ENCODE measurements at places on chromosomes 6 and 20. TPM values are rescaled to one million over a fixed set of nuclear protein-coding genes. Genes with fewer than 3 reads are reported as not detected.
A peak's percentile ranks its signal among the peaks of the same experiment; 100 is the strongest.

- peak; percentile 58 for DNase-seq
Observed at GRCh38 chr6:157238346-157238745, 85.0 kb downstream of the TMEM242 start.

- no peak for DNase-seq
Observed at GRCh38 chr6:10393544-10394225, 21.2 kb downstream of the TFAP2A start.

DNA sequence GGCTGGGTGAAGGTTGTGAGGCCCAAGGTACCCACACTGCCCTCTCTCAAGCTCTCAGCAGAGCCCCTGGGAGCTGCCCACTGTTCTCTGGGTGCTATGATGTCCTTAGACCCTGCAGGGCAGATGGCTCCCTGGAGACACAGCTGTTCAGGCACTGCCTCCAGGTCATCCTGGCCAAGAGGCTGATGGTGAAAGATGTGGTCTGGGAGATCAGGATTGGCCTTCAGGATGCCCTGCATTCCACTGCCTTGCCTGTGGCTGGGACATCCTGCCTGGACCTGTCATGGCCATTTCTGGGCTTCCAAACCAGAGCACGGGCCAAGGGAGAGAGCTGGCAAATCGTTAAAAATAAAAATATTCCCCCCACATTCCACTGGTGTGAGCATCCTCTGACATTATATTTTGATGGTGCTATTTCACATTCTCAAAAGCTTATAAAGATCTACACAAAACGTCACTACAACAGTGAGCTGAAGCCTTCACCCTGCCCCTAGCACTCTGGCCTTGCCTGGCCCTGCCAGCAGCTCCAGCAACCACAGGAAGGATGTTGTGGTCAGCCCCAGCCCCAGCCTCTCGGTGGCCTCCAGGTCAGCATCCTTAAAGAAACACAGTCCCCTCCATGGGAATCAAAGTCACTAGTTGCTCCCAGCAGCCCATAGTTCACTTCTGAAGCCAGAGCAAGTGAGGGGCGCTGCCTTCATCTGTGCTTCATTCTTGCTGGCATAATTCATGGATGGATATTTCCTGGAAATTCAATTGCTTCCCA, 13.5 kb upstream of the KCNK16 start:
- DNase-seq: no peak

GRCh38 chr6:108127826-108128225, 38.0 kb upstream of the NR2E1 start:
- DNase-seq: no peak

The PRDM13 gene
- total RNA-seq: not detected

- no peak for DNase-seq
Observed at GRCh38 chr6:134714113-134714512, 235.8 kb downstream of the ALDH8A1 start.

- DNase-seq: no peak
Observed at GRCh38 chr20:50904067-50904570, 27.1 kb downstream of the ADNP start.

- peak; percentile 48 for DNase-seq
Observed at GRCh38 chr20:588932-589672, 21.0 kb downstream of the TCF15 start.

The FOXF2 gene
- total RNA-seq: 37.8 TPM

The PRRT1 gene
- 3.6 TPM for total RNA-seq

- no peak for DNase-seq
Observed at GRCh38 chr6:140806431-140806830, 1326.3 kb upstream of the GJE1 start.

- DNase-seq: no peak
Observed at GRCh38 chr20:51322164-51322707, 220.3 kb downstream of the NFATC2 start.

DNA sequence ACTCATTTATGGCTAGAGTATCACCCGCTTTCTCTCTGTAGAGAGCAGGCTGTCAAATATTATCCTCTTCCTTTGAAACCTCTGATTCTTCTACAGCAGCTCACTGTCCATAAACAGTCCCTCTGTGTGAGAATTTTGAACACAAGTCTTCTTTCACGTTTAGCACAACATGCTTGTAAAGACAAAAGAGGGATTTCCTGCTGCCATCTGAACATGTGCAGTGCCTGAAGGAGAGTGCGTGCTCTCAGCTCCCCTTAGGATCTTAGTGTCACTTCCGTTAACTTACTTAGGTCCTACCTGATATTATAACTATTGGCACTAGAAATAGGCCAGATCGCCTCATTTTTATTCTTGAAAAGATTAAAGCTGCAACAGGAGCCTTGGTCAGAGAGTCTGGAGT, 50.9 kb downstream of the FNDC1 start:
- no peak for DNase-seq

The OR2H1 gene
- not detected for total RNA-seq

The DEFB116 gene
- total RNA-seq: not detected

The SEMG1 gene
- not detected for total RNA-seq

DNA sequence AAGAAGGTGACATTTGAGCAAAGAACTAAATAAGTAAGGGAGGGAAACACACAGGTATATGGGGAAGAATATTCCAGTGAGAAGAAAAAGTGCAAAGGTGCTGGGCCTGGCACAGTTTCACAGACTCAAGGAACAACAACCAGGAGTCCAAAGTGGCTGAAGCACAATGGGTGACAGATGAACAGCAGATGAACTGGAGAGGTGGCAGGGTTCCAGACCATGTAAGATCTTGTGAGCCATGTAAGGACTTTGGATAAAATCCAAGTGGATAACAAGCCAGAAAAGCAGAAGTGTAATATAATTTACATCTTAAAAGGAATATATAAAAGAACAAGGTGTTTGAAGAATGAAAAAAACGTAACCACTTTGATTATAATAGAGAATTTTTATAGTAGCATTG, 87.9 kb downstream of the MMS22L start:
- DNase-seq: no peak

DNA sequence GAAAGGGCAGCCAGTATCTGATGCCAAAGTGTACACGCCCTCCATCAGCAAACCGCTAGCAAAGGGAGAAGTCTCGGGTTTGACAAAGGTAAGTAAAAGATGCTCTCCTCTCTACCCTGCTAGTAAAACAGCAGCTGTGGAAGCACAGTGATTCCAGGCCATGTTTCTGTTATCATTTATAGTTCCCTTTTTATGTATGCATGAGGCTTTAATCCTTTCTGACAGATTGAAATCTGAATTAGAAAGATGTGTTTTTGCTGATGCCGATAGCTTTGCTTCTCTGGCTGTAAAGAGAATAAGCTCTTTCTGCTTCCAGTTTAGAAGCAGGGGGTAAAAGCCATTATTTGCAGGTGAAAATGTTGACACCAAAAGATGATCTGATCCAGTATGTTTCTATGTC, 392.4 kb upstream of the SOX4 start:
- no peak for DNase-seq

DNA sequence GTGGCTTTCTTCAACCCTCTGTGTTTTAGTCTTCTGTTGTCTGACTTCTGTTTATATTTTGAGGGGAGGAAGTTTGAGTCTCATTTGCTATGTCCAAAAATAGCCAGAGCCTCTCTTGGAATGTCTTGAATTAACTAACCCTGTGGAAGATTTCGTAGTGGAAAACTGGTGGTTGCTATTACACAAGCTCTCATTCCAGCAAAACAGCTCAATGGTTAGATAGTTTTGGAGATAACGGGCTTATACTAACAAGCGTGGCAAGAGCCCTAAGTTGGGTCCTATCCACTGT, 1.6 kb downstream of the CCN2 start:
- DNase-seq: no peak

- DNase-seq: no peak
Observed at GRCh38 chr6:1321738-1322137, 9.8 kb downstream of the FOXQ1 start.

- no peak for DNase-seq
Observed at GRCh38 chr20:47926731-47927130, 141.4 kb upstream of the SULF2 start.

DNA sequence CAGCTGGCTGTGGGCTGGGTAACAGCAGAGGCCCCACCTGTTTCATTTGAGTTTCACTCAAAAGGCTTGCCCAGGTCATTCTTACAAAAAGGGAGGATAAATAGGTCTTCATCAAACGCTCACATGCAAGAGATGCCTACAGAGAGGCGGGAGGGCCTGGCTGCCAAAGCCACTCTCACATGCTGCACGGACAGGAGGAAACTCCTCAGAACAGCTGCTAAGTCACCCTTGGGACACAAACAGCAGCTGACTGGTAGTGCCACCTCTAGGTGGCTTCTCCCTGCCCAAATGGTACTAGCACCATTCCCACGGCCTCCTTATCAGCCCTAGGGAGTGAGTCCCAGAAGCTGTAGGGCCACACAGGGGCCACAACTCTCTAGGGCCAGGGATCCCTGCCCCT, 23.8 kb downstream of the SLC22A23 start:
- peak; percentile 22 for DNase-seq

The ENPP3 gene
- total RNA-seq: 0.55 TPM

The SDHAF4 gene
- total RNA-seq: 6.4 TPM

The HNF4A gene
- 0.27 TPM for total RNA-seq

DNA sequence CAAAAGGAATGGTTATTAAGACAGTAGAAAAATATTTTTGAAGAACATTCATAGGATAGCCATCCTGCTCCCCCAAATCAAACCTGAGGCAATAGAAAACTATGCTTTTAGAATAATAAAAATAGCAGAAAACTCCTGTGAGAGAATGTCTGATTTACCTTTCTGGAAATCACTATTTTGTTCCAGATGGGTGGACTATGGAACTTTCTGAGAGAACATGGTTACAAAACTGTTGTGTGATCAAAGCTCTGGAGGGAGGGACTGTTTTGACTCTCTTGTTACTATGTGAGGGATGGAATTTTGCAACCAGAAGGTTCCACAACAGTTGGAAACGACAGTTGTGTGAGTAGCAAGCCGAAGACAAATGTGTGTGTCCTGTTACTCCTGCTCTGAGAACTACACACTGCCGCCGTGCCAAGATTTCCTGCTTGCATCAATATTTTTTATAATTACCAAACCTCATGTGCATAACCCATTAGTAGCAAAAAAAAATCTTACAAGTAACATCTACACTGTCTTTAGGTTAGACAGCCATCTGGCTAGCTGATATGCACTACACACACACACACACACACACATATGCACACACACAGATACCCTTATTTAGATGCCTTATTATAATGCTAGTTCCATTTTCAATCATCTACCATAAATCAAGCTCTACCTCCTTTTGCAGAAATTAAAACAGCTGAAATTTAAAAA, 11.0 kb upstream of the HIVEP1 start:
- peak; percentile 80 for DNase-seq

- no peak for DNase-seq
Observed at GRCh38 chr20:38725148-38725901, 1.0 kb downstream of the SLC32A1 start.

GRCh38 chr6:157093536-157093935, 229.8 kb downstream of the TMEM242 start:
- no peak for DNase-seq

The TSPO2 gene
- total RNA-seq: not detected

The NAPB gene
- 18.9 TPM for total RNA-seq

DNA sequence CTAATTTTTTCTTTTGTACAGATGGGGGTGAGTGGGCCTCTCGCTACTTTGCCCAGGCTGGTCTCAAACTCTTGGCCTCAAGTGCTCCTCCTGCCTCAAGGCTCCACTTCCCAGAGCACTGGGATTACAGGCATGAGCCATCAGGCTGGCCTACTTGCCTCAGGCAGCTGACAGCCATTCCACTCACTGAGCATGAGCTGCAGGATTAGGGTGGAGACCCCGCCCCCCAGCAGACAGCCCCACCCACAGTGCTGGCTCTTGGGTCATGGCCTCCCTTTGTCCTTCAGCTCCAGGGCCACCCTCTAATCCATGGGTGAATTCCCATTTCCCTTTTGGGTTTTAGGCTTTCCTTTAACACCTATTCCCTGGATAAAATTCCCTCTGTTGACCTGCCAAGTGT, 82.1 kb downstream of the BFSP1 start:
- DNase-seq: no peak

DNA sequence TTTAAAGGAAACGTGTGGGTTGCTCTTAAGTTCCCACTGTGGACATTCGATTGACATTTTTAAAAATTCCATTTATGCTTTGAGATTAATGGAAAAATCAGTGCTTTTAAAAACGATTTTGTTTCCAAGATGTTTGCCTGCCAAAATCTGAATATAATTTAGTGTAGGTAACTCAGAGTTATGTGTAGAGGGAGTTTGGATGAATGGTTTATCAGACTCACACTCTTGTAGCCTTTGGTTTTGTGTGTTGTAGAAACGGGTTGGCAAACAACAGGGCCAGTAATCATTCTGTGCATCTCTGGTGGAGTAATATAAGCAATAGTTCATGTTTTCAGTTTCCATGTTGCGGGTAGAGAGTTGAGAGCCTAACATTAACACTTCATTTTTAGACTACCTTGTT, 140.6 kb downstream of the RPS12 start:
- DNase-seq: no peak

DNA sequence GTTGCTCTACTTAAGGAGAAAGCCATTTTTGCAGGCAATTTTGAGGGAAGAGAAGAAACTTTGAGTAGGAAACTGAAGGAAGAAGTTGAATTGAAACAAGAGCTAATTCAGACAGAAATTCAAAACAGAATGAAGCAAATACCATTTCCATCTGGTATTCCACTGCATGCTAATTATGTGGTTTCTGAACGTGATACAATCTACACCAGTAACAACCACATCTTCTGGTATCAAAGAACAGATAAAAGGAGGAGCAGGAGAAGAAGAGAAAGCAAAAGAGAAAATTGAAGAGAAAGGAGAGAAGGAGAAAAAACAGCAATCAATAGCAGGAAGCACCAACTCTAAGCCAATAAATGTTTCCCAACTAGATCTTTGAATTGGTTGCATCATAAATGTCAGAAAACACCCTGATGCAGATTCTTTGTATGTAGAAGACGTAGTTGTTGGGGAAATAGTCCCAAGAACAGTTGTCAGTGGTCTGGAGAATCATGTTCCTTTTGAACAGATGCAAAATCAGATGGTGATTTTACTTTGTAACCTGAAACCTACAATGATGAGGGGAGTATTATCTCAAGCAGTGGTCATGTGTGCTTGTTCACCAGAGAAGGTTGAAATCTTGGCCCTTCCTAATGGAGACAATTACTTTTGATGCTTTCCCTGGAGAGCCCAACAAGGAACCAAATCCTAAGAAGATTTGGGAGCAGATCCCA, 132.4 kb downstream of the MACROD2 start:
- no peak for DNase-seq

DNA sequence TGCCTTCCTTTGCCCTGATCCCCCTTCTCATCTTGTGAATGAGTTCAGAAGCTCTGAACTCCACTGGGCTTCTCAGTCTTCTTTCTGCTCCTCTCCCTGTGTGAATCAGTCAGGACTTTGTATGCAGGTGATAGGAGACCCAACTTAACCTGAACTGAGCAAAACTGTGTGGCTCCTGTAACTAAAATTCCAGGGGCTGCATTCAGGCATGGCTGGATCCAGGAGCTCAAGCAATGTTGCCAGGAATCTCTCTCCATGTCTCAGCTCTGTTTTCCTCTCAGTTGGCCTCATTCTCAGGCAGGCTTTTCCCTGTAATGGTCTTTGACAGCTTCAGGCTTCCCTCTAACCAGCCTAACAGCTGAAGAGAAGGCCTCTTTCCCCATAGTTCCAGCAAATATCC, 50.9 kb upstream of the ZNFX1 start:
- no peak for DNase-seq

DNA sequence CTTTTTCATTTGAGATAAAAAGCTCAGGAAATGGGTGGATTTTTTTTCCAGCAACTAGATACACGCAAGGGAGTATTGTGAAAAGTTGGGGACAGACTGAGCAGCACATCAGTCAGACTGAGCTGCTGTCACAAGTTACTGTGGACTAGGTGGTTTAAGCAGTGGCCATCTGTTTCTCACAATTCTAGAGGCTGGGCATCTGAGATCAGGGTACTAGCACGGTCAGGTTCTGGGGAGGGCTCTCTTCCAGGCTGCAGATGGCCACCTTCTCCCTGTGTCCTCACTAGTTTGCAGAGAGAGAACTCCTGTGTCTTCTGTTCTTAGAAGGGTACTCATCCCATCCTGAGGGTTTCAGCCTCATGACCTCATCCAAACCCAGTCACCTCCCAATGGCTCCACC, 178.3 kb downstream of the SYNDIG1 start:
- DNase-seq: peak; percentile 8

Measured in sigmoid colon (tissue), 7 donors.